Effector memory CD4-positive, alpha-beta T cell (primary cell): ENCODE measurements at places on chromosomes 6 and 20.

DNA sequence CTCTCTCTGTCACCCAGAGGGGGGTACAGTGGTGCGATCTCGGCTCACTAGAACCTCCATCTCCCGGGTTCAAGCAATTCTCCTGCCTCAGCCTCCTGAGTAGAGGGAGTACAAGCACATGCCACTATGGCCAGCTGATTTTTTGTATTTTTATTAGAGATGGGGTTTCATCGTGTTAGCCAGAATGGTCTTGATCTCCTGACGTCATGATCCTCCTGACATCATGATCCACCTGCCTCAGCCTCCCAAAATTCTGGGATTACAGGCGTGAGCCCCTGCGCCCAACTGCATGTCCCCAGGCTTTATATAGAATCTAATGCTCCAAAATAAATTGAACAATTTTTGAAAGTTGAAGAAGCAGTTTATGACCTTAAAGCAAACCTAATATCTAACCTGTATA, 7.0 kb upstream of the CRISP2 start:
- H3K4me3 ChIP-seq: no peak overlapping the region
- H3K36me3 ChIP-seq: no peaks in the 10 kb centered on the region
- H3K27me3 ChIP-seq: no peaks in the 10 kb centered on the region
- no peak for DNase-seq
- H3K4me1 ChIP-seq: no peaks in the 10 kb centered on the region
- no peak overlapping the region for H3K27ac ChIP-seq

DNA sequence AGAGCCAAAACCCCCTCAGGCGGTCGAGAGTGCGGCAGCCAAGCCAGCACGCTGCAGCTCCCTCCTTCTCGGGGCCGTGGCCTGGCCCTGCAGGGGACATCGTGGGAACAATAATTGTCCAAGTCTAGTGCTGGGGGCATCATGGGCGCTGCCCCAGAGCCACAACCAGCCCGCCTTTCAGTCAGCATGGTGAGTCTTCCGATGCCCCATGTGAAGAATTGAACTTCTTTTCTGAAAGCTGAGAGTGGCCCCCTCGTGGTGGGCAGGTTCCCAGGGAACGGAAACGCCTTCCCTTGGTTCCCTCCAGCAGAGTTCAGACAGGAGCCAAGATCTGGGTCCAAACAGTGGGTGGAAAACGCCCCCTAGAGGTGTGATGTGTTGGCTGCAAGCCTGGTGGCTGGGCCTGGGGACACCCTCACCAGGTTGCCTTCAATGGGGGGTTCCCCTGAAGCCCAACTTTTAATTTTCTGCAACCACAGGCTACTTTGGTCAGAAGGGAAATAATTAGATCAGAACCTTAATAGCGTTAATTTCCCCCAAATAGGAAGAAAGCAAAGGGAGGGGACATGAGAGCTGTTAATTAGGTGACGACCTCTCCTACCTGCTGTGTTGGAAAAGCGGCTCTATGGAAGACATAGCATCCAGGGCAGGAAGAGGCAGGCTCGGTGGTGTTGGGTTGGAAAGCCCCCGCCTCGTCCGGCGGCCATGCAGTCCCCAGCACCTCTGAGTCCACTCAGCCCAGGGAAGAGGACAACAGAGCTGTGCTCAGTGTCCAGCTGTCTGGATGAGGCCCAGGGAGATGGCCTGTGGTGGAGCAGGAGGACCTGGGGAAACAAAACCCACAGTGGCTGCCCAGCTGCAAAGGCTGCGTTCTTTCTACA, 4.7 kb upstream of the MRGBP start:
- H3K27me3 ChIP-seq: no peaks in the 10 kb centered on the region
- DNase-seq: peak; percentile 54
- no peaks in the 10 kb centered on the region for H3K36me3 ChIP-seq
- peaks cover 19% of the 10 kb centered on the region for H3K4me1 ChIP-seq
- H3K27ac ChIP-seq: no peak overlapping the region

DNA sequence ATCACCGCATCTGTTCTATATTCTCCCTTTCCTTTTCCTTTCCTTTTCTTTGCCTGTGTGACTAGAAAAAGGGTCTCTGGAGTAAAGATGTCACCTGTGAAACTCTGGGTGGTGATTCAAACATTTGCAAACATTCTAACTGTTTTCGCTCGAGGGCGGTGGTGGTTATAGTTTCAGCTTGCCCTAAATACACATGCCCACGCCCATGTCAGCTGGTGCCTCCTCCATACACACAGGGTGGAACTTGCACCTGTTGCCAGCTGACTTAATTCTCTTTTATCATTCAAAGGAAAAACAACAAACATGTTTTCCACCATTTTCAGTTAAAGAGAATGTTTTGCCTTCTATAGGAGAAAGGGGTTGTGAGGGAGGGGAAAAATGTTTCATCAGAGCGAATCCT, 381.9 kb upstream of the ARID1B start:
- H3K27me3 ChIP-seq: no peaks in the 10 kb centered on the region
- H3K27ac ChIP-seq: peak overlapping the region; percentile 82
- no peak for DNase-seq
- H3K4me1 ChIP-seq: peaks cover 34% of the 10 kb centered on the region
- H3K4me3 ChIP-seq: peak overlapping the region; percentile 20

DNA sequence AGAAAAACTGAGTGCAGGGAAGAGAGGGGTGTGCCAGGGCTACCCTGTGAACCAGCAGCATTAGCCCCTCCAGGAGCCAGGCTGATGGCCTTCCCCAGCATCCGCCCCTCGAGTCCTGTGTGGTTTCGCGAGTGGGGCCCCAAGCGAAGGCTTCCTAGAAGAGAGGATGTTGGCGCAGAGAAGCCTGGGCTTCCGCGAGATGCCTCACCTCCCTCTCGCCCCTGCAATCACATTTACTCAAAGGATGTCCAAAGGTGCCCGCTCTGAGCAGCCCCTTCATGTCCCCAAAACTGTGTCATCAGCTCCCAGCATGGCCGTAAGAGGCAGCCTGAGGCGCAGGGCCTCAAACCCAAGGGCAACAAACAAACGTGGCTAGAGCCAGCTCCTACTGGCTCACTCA, 111.7 kb downstream of the PREX1 start:
- H3K27ac ChIP-seq: peak overlapping the region; percentile 56
- peaks cover 49% of the 10 kb centered on the region for H3K4me1 ChIP-seq
- DNase-seq: peak; percentile 18
- H3K27me3 ChIP-seq: no peaks in the 10 kb centered on the region
- peaks cover 1% of the 10 kb centered on the region for H3K36me3 ChIP-seq
- H3K4me3 ChIP-seq: peak overlapping the region; percentile 2

DNA sequence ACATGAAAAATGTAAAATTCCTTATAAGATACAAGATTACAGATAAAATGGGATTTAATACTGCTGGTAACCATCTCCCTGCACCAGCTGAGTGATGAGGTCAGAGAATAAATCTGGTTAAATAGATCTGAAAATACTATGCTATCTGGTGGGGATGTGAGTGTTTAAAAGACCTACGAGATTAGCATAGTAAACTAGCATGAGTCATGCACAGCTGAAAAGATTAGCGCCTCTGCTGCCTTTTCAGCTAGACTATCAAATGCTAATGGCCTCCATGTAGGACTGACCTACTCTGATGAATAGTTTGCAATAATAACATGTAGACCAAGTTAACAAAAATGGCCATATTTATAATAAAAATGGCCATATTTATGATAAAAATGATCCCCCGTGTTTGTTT, 553.3 kb downstream of the C6orf118 start:
- DNase-seq: no peak
- no peak overlapping the region for H3K4me3 ChIP-seq
- no peaks in the 10 kb centered on the region for H3K27me3 ChIP-seq
- no peak overlapping the region for H3K27ac ChIP-seq
- H3K4me1 ChIP-seq: no peaks in the 10 kb centered on the region

DNA sequence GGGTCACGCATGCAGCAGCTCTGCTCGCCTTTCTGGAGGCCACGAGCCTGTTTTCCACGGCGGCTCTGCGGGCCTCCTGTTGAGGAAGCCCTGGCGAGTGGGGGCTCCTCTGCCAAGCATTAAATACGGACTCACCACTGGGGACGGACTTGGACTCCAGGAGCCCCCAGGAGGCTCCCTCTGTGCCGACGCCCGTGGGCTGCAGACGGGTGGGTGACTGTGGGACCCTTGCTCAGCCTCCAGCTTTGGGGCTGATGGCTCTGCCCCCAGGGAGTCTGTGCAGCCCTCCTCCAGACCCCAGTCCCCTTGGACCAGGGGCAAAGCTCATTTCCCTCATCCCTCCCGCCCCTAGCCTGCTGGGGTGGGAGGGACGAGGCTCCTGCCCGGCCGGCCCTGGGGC, 236.2 kb downstream of the TAF4 start:
- H3K4me1 ChIP-seq: no peaks in the 10 kb centered on the region
- no peak overlapping the region for H3K4me3 ChIP-seq
- no peak for DNase-seq
- no peak overlapping the region for H3K27ac ChIP-seq
- no peaks in the 10 kb centered on the region for H3K27me3 ChIP-seq

DNA sequence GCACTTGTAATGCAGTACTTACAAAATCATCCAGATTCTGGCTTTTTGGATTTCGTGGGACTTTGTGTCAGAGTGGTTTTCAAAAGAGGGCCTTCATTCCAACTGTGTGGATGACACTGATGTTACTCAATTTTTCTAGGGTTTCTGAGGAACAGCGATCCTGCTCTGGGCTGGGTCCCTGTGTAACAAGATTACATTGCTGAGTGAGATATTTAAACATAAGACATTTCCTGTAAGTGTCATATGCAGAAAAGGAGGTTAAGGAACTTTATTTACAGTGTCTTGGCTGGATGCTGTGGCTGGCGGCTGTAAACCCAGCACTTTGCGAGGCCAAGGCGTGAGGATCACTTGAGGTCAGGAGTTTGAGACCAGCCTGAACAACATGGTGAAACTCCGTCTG, 6.7 kb downstream of the ZFAND3 start:
- no peak overlapping the region for H3K27ac ChIP-seq
- peaks cover 8% of the 10 kb centered on the region for H3K4me1 ChIP-seq
- H3K4me3 ChIP-seq: no peak overlapping the region
- H3K27me3 ChIP-seq: no peaks in the 10 kb centered on the region

DNA sequence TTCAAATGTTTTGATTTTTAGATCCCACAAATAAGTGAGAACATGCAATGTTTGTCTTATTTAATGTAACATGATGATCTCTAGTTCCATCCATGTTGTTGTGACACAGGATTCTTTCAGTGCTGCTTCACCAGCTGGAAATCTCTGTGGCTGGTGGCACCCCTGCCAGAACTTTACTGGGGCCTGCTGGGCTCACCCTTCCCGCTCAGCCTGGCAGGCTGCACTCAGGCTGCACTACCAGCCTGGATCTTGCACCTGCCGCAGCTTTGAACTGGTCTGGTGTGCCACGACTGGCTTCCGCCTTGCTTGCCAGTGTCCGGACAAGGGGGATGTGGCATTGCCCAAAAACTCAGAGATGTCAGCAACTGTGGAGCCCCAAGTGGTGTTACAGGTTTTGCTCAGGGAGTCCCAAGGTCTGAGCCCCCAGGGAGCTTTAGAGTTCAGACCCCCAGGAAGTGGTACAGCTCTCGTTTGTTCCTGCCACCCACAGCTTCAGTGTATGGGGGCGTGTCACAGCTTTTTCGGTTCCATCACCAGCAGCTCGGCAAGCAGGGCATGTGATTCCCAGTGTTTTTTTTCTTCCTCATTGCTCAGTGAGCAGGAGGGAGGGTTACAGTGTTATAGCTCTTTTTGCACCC, 72.3 kb upstream of the SYNCRIP start:
- no peaks in the 10 kb centered on the region for H3K36me3 ChIP-seq
- H3K27me3 ChIP-seq: no peaks in the 10 kb centered on the region
- no peaks in the 10 kb centered on the region for H3K4me1 ChIP-seq
- H3K4me3 ChIP-seq: no peak overlapping the region
- DNase-seq: no peak

DNA sequence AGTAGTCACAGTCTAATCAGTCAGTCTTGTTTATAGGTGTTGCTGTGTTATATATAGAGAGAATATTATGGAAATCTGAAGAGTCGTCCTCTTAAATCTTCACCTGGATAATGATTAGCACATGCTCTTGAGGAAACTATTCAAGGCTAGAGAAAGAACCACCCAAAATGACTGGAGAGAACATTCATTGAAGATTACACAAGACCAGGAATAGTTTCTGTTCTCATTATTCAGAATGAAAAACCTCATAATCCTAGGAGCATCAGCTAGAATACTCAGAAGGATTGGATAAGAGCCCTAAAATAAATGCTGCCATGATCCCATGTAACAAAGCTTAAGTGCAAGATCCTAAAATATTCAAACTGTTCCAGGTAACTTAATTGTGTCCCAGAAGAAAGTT, 278.2 kb upstream of the PREP start:
- H3K36me3 ChIP-seq: no peaks in the 10 kb centered on the region
- no peaks in the 10 kb centered on the region for H3K4me1 ChIP-seq
- H3K27ac ChIP-seq: no peak overlapping the region
- no peak overlapping the region for H3K4me3 ChIP-seq

- H3K27me3 ChIP-seq: no peaks in the 10 kb centered on the region
- no peaks in the 10 kb centered on the region for H3K36me3 ChIP-seq
- no peak overlapping the region for H3K4me3 ChIP-seq
- DNase-seq: no peak
Measured at GRCh38 chr6:11460837-11461661, 76.5 kb upstream of the TMEM170B start.

DNA sequence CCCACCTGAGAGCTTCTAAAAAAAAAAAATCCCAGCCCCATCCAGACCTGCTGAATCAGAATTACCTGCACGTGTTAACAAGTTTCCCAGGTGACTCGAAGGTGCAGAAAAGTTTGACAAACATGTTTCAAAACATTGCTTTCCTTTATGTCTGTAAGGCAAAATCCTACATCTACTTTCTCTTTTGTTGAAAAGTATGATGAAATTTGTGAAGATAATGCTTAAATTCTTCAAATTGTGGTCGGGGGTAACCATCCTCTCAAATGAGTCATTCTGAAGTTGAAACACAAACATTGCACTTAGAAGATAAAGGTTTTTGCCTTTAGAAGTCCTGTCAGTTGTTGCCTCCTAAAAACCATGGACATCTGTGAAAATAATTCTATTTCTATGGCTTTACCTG, 429.7 kb downstream of the EPHA7 start:
- no peaks in the 10 kb centered on the region for H3K27me3 ChIP-seq
- no peaks in the 10 kb centered on the region for H3K36me3 ChIP-seq
- no peak overlapping the region for H3K4me3 ChIP-seq
- no peak overlapping the region for H3K27ac ChIP-seq

GRCh38 chr6:119683671-119684070, 334.1 kb upstream of the MAN1A1 start:
- no peaks in the 10 kb centered on the region for H3K4me1 ChIP-seq
- no peaks in the 10 kb centered on the region for H3K27me3 ChIP-seq

- no peaks in the 10 kb centered on the region for H3K4me1 ChIP-seq
- DNase-seq: no peak
- no peaks in the 10 kb centered on the region for H3K27me3 ChIP-seq
Measured at GRCh38 chr6:149888659-149889058, 9.3 kb downstream of the RAET1E start.

GRCh38 chr6:135176464-135176863, 4.6 kb upstream of the MYB start:
- no peaks in the 10 kb centered on the region for H3K36me3 ChIP-seq
- no peaks in the 10 kb centered on the region for H3K4me1 ChIP-seq
- H3K27me3 ChIP-seq: no peaks in the 10 kb centered on the region
- no peak for DNase-seq
- no peak overlapping the region for H3K4me3 ChIP-seq

- no peak overlapping the region for H3K4me3 ChIP-seq
- no peaks in the 10 kb centered on the region for H3K27me3 ChIP-seq
- peaks cover 25% of the 10 kb centered on the region for H3K36me3 ChIP-seq
Measured at GRCh38 chr20:1376007-1376406, 16.8 kb downstream of the FKBP1A start.

- no peaks in the 10 kb centered on the region for H3K27me3 ChIP-seq
- no peak overlapping the region for H3K4me3 ChIP-seq
Measured at GRCh38 chr20:61918548-61918947, 147.1 kb downstream of the TAF4 start.

GRCh38 chr20:21156266-21156665, 30.4 kb downstream of the KIZ start:
- H3K27me3 ChIP-seq: no peaks in the 10 kb centered on the region
- H3K4me3 ChIP-seq: no peak overlapping the region
- H3K27ac ChIP-seq: no peak overlapping the region
- H3K36me3 ChIP-seq: peaks cover 5% of the 10 kb centered on the region
- DNase-seq: no peak
- H3K4me1 ChIP-seq: no peaks in the 10 kb centered on the region
